Glomerular endothelial cell (primary cell): ENCODE measurements at places on chromosomes 6 and 20. TPM values are rescaled to one million over a fixed set of nuclear protein-coding genes. Genes with fewer than 3 reads are reported as not detected.

MCHR2 gene
- not detected in 2 replicates for total RNA-seq

MRPL14 gene
- 66.2 and 78.2 TPM in 2 replicates for total RNA-seq

GRCh38 chr20:36384022-36384619 lies 78.0 kb downstream of the DLGAP4 start:
- DNase-seq, result no peak

DNA sequence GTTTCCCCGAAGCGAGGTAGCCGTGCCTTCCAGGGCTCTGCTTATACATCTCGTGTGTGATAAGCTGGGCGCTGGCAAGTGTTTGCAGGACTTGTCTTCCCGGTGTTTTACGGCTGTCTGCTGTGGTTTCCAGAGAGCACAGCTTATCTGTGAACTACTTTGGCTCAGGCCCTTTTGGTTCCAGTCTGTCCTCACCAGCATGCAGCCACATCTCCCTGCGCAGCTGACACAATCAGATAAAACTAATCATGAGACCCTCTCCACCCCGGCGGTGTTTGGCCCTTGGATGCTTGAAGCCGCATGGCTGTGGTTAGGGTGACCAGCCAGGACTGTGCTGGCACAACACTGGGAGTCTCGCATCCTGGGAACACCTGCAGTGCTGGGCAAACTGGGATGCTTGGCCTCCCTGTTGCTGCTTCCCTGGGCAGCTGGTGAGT lies 241.8 kb upstream of the FOXQ1 start:
- DNase-seq, result no peak

- DNase-seq, result no peak
Observed at GRCh38 chr6:34015586-34015985, 130.3 kb downstream of the GRM4 start.
